Cerebellar nuclear complex (tissue), 1 donor: ENCODE measurements at places on chromosomes 12 and 14.

DNA sequence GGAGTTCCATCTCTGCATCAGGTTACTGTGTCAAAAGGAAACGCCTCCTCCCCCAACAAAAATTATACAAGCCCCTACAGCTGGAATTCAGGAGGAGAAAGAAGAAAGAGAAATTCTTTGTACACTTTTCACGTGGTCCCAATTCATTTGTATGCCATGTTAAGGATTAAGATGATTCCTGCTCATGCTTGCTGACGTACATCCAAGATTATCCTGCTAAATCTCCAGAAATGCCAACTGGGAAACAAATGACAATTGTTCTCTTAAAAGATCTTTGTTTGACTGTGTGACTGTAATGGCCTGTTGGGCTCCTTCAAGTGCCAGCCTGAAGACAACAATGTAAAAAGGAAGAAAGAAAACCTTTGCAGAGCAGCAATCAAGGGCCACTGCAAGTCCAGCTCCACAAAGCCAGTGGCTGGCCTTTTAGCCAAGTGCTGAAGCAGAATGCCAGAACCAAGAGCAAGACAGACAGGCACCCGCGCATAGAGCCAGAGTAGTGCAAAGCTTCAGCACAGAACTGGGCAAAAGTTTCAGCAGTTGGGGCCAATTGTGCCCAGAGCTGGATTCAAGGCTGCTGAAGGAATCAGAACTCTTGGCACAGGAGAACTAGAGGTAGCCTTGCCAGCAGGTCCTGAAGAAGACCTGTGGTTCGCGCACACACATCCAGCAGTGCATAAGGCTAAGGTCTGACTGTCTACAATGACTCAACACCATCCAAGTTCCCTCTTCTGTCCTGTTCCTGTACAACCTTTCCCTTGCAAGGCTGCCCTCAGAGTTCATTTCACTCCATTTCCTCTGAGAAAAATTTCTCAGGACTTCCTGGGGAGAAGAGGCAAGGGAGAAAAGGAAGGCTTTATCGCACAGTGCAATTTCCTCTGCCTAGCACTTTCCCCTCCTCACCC is 209.7 kb upstream of the BMP4 start:
- DNase-seq: no peak

DNA sequence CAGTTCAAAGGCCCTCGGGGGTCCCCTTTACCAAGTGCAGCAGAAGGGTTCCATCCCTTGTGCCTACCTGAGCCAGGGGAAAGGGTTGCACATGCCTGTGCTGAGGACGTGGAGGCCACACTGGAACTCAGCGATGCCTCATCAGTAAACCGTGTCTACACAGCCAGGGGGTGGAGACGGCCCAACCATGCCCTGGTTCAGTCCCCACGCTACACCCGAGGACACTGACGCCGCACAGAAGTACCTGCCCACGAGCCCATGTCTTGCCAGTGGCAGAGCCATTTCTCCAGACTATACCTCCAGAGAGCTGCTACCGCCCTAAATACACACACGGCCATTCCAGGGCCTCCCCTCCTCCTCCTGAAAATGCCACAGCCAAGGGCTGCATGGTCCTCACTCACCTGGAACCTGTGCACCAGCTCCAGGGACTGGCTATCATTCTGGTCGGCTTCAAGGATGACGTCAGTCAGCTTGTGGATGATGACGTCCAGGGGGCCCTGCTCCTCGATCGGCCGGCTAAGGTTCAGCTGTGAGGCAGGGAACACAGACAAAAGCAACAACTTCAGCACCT is 93.4 kb downstream of the CHGA start:
- no peak for DNase-seq

- no peak for DNase-seq
Measured at GRCh38 chr12:15550793-15551192, 228.5 kb downstream of the PTPRO start.

GRCh38 chr12:109020796-109021380 is at the start of gene SVOP:
TSS of gene SVOP (minus strand) at chr12:109021068. CDS start at chr12:109020868, 200 bp downstream.
- DNase-seq: peak; percentile 10

- DNase-seq: no peak
Measured at GRCh38 chr14:64764641-64765520, 60.7 kb downstream of the PLEKHG3 start.
